GM12878 (cell line): ENCODE measurements at places on chromosomes 4 and X. TPM values are rescaled to one million over a fixed set of nuclear protein-coding genes. Genes with fewer than 3 reads are reported as not detected.

CHRDL1 gene
- total RNA-seq: 0.44 and 0.48 TPM in 2 replicates

TASL gene
- total RNA-seq: 11.8 and 12.4 TPM in 2 replicates

BEX3 gene
- 0.27 and 1.5 TPM in 2 replicates for total RNA-seq

TMPRSS11F gene
- total RNA-seq: not detected in 2 replicates

DNA sequence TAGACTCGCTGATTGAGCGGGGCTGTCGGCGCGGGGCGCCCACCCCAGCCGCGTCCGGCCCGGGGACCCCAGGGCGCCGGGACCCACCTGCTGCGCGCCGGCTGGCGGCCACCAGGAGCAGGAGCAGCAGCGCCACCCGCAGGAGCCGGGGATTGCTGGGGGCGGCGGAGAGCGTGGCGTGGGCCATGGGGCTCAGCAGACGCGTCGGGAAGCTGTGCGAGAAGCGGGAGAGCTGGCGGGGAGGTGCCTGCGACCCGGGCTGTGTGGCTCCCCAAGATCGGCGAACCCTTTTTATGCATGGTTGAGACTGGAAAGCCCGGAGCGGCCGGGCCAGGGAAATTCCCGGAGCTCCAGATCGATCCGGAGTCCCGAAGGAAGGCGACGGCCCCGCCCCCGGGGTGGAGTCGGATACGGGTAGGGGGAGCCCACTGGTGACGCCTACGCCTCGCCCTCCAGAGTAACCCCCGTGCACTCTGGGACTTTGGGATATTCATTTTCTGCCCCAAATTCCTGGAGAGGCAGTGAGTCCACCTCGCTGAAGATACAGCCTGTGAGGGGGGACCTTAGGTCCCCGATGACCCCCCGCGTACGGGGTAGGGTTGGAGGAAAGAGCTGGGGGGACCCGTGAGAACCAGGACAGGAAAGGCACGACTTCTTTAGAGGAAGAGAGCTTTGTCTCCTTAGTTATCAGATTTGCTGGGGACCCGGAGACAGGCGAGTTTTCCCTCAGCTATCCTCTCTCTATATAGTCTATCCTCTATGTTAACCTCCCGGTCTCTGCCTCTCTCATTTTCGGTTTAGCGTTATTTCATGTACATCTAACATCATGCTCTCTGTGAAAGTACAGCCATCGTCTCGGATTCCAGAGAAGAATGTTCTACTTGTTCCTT lies at the start of gene CXCL3:
CXCL3 (minus strand) TSS at position 265 of the 890 bp plus-strand sequence; CDS start at position 187, 78 bp downstream.
- no peak within 1 kb of the TSS for H3K27ac ChIP-seq
- peaks cover 3% of the 10 kb centered on the region; the same call in 1 of the 2 replicates for H3K4me1 ChIP-seq
- H3K27me3 ChIP-seq: peaks cover 3% of the 10 kb centered on the region
- H3K36me3 ChIP-seq: no peaks in the 10 kb centered on the region
- no peak for DNase-seq

- H3K4me1 ChIP-seq: no peaks in the 10 kb centered on the region
- DNase-seq: no peak
- no peaks in the 10 kb centered on the region for H3K36me3 ChIP-seq
- no peak overlapping the region for H3K27ac ChIP-seq
Observed at GRCh38 chrX:139692908-139693307, 15.1 kb downstream of the MCF2 start.

GRCh38 chr4:174209341-174209740 lies 74.1 kb downstream of the FBXO8 start:
- H3K4me3 ChIP-seq: no peak overlapping the region
- H3K36me3 ChIP-seq: no peaks in the 10 kb centered on the region
- DNase-seq: no peak
- no peak overlapping the region for H3K27ac ChIP-seq
- H3K4me1 ChIP-seq: no peaks in the 10 kb centered on the region
